Putamen (tissue), 1 donor: ENCODE measurements at places on chromosomes 5 and 9.

GRCh38 chr5:137486707-137487106 is 12.4 kb downstream of the SPOCK1 start:
- DNase-seq, result no peak

GRCh38 chr5:1212881-1213280 is 11.5 kb downstream of the SLC6A19 start:
- DNase-seq, result no peak

DNA sequence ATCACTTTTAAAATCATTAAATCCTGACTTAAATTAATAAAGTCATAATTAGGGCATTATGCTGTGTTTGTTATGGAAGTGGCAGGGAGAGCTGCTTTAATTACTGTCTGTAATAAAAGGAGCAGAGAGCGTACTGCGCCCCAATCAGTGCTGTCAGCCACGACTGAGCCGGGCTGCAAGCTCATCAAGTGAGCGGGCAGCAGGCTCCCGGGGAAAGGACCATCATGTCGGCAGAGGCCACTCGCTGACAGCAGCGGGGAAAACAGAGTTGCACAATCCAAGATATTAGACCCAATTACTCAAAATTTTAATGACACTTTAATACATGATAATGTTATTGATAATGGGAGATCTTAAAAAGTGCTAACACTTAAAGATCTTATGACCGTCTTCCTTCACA is 181.6 kb downstream of the AP3B1 start:
- no peak for DNase-seq

GRCh38 chr9:134548185-134548584 is 93.4 kb upstream of the COL5A1 start:
- DNase-seq, result no peak

DNA sequence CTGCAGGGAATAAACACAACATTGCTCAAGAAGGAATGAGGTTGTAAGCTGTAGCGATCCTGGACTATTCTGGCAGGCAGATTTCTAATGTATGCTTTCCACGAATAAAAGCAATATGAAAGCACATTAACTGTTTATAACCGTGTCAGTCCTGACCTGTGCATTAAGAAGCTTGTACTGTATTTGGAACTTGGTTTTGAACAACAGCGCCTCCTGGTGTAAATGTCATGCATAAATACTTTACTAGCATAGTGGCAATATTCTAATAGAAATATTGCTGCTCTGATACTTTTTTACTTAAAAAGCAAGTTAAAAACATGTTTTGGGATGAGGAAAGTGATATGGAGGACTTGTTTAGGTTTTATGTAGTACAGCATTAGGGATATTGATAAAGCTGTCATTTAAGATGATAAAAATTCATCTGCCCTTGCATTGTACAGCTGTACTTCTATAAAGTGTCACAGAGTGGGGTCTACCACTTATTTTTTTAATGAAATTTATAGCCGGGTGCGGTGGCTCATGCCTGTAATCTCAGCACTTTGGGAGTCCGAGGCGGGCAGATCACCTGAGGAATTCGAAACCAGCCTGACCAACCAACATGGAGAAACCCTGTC is 70.7 kb upstream of the GNE start:
- DNase-seq, result peak; percentile 79

- no peak for DNase-seq
These were observed 246.6 kb downstream of the SLCO4C1 start for GRCh38 chr5:102049517-102049916.
